ENCODE measurements at places on chromosomes 5 and 9. TPM values are rescaled to one million over a fixed set of nuclear protein-coding genes. Genes with fewer than 3 reads are reported as not detected.

- no peak for DNase-seq
These were observed 12.7 kb upstream of the PRELID2 start for GRCh38 chr5:145847499-145848497.

- no peak for DNase-seq
These were observed 294 bp downstream of the ADRB2 start for GRCh38 chr5:148826739-148827070.

DNA sequence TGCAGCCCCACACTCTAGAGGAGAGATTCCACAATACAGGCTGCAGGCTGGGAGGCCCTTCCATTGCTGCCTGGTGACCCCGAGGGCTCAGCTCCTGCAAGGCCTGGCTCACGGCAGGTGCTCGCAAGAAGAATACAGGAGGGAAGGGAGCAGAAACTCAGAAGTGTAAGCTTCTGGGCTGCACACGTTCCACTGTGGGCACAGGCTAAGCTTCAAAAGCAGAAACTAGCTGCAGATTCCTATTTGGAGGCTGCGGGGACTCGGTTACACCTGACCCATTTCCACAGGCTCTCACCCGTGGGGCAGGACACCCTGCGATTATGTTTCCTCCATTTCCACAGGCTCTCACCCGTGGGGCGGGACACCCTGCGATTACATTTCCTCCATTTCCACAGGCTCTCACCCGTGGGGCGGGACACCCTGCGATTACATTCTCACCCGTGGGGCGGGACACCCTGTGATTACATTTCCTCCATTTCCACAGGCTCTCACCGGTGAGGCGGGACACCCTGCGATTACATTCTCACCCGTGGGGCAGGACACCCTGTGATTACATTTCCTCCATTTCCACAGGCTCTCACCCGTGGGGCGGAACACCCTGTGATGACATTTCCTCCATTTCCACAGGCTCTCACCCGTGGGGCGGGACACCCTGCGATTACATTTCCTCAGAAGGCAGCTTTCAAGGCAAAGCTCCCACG, 10.3 kb downstream of the LPCAT1 start:
- DNase-seq: peak; percentile 12

- no peak for DNase-seq
These were observed 25.7 kb downstream of the OXCT1 start for GRCh38 chr5:41844502-41844901.

The FBXW5 gene
- total RNA-seq: 94.3 TPM

The SPRY4 gene
- total RNA-seq: 5.9 TPM

Measured in right lobe of liver (tissue), 6 donors.